Stimulated activated CD4-positive, alpha-beta T cell treated with anti-CD3 and anti-CD28 coated beads, Interleukin-12 subunit alpha, Interleukin-12 subunit beta, amount 100 ng/mL, for 24 hours (primary cell): ENCODE measurements at places on chromosomes 1 and 21.

GRCh38 chr1:98842241-98842640, 162.4 kb downstream of the PLPPR5 start:
- no peak for DNase-seq

DNA sequence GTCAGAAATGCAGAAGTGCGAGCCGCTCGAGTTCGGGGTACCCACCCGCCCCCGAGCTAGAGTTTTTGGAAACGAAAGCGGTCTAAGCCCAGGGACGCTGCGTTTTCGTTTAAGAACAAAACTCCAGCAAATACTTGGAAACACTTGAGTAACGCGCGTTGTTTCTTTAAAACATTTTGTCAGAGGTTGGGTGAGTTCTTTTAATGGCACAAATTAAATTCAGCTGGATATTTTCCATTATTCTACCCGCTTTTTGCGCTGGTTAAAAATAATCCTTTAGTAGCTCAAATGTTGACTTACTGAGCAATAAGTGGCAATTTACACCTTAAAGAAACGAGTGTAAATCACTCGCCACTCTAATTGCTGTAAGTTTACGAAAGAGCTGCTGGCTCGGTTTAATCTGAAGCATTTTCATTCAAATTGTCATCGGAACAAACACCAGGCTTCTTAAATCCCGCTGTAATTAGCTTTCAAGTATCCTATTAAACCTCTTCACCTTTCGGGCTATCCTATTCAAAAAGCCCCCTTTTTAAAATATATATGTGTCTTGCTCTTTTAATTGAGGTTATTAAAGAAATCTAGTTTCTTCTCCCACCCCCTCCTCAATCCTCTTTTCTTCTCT, 1.5 kb downstream of the LHX8 start:
- no peak for DNase-seq

GRCh38 chr1:232589111-232589811, 40.7 kb downstream of the SIPA1L2 start:
- DNase-seq: no peak

DNA sequence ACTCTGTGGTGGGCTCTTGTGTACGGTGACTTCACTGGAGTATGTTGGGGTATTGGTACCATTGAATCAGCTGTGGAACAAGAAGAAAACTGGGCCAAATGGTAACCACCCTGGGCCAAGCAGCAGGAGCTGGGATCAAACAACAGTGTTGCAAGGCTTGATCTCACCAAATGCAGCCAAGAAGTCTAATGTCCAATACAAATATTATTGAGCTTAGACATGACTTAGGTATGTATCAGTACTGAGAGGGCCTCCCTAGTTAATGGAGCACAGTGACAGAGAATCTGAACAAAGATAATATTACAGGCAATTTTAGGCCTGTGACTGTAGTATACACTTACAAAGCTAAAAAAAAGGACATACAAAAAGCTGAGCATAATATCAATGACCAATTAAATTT, 604.8 kb downstream of the PLA2G4A start:
- DNase-seq: no peak

DNA sequence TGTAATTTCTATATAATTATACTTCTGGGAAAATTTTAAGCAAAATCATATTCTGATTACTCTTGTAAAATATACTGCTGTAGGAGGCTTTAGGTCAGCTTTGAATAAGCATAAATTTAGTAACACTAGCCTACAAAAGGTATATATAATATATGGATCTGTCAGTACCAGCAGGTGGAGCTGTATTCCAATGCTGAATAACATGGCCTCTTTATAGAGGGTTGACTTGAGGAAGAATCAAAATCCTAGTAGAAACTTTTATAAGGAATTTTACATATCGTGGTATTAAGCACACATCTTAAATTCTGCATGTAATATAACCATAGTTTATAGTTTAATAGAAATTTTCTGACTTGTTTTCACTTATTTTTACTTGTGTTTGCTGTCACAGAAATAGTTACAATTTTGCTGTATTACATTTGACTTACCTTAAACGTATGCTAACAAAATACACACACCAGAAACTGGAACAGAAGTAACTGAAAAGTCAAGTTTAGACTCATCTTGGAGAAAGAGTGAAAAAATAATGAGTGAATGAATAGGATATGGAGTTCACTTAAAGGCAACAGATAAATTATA, 79.3 kb downstream of the HMCN1 start:
- DNase-seq: no peak

GRCh38 chr1:240577095-240577494, 34.9 kb downstream of the GREM2 start:
- DNase-seq: no peak

GRCh38 chr1:213385806-213386324, 334.8 kb downstream of the RPS6KC1 start:
- no peak for DNase-seq

- no peak for DNase-seq
Measured at GRCh38 chr1:168216171-168216570, 9.6 kb upstream of the SFT2D2 start.

- no peak for DNase-seq
Measured at GRCh38 chr1:101920577-101920976, 76.1 kb downstream of the OLFM3 start.

- DNase-seq: no peak
Measured at GRCh38 chr21:46213620-46214286, 14.8 kb downstream of the LSS start.
